A549 treated with GW870086 at 1 μM for 4 hours (cell line): ENCODE measurements at places on chromosomes 3 and 15. TPM values are rescaled to one million over a fixed set of nuclear protein-coding genes. Genes with fewer than 3 reads are reported as not detected.

KY gene
- total RNA-seq = 0.09 to 0.13 TPM (median 0.10 TPM) in 3 of 5 replicates, not detected in the others

INKA1 gene
- total RNA-seq = 1.1 to 2.3 TPM (median 1.9 TPM) in 5 replicates

CSTA gene
- 0.43 to 2.0 TPM (median 0.81 TPM) in 5 replicates for total RNA-seq

KLF15 gene
- 0.21 to 0.65 TPM (median 0.27 TPM) in 5 replicates for total RNA-seq

ALDH1A2 gene
- total RNA-seq = 0.21 TPM in 1 of 5 replicates, not detected in the others
